ENCODE measurements at places on chromosomes 7 and 10.

DNA sequence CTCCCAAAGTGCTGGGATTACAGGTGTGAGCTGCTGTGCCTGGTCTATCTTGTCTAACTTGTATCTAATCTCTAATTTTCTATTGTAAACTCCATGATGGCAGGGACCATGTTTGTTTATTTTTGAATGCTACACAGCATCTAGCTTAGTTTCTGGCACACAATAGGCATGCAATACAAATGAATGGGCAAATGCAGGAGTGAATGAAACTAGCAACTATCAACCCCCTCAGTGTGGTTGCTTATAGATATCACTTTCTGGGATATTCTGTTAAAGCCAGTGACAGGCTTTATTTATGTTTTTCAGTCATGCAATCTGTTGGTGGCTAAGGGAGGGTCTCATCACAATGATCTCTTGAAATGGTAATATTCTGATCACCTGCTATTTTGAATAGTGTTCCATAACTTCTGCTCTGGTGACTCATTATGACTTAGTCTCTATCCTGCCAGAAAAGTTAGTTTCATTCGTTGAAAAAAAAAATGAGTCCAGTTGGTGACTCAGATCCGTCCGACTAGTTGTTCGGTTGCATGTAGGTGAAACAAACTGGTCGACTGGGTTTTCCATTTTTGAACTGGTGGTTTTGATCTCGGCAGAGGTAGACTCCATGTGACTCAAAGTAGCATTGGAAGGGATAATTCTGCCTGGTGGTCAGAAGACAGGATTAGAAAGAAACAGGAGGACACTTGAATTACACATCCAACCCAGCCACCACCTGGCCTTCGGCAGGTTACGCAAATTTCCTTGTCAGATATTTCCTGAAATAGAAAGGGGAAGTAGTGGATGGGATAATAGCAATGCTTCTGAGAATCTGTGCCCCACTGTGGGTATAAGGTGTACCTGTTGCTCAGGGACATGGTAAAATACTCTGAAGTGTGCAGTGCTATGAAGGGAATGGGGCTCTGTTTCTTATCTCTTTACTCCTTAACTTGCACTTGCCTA, 76.8 kb downstream of the GATA3 start:
- no peak for DNase-seq

GRCh38 chr10:120485946-120486345, 28.9 kb downstream of the PLPP4 start:
- no peak for DNase-seq

DNA sequence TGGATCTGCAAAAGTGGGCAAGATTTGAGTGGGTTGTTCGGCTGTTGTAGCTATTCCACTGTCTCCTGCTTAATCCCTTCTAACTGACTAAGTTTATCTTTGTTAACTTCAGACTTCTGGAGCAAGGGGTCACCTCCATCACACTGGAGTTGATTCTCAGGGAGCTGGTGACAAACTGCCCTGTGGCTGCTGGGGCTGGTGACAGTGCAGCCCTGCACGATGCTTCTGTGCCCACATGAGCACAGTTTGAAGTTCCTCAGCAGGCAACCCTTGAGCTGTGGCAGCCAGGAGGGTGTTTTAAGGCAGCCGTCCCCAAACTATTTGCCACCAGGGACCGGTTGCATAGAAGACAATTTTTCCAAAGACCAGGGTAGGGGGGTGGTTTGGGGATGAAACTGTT, 40.5 kb downstream of the ADRB1 start:
- DNase-seq: no peak

GRCh38 chr7:94906065-94906851, 1.1 kb upstream of the PPP1R9A start:
- no peak for DNase-seq

GRCh38 chr7:142228537-142229104, 29.2 kb downstream of the PRSS58 start:
- no peak for DNase-seq

DNA sequence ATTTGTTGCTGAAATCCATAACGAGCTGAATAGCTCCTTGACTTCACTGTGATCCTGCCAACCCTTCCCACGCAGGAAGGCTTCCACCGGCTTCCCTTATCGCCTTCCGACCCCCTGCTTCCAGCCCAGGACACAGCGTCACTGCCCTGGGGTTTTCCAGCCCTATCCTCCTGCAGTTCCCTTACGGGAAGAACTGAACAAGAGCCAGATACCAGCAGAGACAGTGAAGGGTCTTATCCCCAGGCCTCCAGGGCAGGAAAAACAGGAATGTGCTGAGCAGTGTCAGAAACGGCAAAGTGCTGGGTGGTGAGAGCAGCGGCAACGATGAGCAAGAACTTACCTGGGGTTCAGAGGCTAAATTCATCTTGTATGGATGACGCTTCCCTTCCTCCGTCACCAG, 22.4 kb downstream of the PDLIM1 start:
- DNase-seq: no peak

- no peak for DNase-seq
Measured at GRCh38 chr10:87703771-87704170, 44.1 kb downstream of the PAPSS2 start.

DNA sequence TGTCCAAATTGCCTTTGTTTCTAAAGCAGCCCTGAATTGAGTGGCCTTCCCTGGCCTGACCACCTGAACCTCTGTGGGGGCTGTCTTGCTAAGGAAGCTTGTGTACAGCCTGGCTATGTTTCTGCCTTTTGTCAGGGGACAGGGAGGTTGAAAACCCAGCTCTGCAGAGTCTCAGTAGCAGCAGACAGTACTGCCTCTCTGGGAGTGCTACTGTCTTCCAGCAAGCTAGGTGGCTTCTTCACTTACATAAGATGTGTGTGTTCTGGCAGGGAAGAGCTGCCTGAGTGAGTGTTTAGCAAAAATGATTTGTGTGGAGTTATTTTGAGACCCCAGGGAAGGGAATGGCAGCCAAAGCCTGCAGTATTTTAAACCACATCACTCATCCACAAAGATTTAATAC, 57.4 kb downstream of the LRRC4 start:
- DNase-seq: no peak

GRCh38 chr10:27680006-27680557, 65.5 kb downstream of the MKX start:
- no peak for DNase-seq

- DNase-seq: no peak
Measured at GRCh38 chr7:22074897-22075296, 129.2 kb upstream of the CDCA7L start.

- no peak for DNase-seq
Measured at GRCh38 chr10:94224656-94225055, 138.1 kb downstream of the NOC3L start.

DNA sequence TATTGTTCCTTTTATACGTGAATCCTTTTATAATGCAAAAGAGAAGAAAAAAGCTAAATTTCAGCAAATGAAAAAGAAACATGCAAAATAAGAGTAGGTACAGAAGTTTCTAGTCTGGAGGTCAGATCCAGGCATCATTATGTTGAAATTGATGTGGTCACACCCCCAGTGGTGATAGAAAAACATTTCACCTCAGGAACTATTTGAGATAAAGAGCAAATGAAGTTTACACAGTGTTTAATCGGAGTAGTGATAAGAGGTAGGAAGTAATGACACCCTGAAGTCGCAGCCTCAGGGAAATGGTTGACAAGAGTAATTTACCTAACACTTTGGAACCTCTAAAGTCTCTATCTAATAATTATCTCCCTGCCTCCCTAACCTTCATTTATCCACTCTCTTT, 536.0 kb upstream of the STEAP1 start:
- DNase-seq: no peak

GRCh38 chr10:113993489-113993991, 50.1 kb upstream of the ADRB1 start:
- DNase-seq: no peak

GRCh38 chr10:14959221-14960057, at the start of gene MEIG1:
MEIG1 (plus strand) TSS chr10:14959388; CDS start chr10:14966469, 7,081 bp downstream.
- peak; percentile 73 for DNase-seq

- no peak for DNase-seq
Measured at GRCh38 chr10:30747633-30748032, 118.1 kb upstream of the LYZL2 start.

DNA sequence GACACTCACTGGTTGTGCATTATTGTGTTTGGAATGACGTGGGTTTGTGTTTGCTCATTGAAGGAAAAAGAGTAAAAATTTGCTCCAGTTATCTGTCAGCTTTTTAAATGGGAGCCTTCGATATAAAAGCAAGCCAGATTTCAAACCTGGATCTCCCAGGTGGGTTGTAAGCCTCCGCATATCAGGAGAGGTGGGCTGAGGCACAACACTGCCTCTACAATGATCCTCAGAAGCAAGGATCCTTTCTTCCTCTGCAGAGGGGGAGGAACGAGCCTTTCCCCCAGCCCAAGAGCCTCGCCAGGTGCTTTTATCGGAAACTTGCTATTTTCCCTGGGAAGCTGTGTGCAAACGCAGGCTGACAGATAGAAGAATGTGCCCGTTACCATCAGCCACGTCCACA, 331.0 kb upstream of the MGMT start:
- no peak for DNase-seq

DNA sequence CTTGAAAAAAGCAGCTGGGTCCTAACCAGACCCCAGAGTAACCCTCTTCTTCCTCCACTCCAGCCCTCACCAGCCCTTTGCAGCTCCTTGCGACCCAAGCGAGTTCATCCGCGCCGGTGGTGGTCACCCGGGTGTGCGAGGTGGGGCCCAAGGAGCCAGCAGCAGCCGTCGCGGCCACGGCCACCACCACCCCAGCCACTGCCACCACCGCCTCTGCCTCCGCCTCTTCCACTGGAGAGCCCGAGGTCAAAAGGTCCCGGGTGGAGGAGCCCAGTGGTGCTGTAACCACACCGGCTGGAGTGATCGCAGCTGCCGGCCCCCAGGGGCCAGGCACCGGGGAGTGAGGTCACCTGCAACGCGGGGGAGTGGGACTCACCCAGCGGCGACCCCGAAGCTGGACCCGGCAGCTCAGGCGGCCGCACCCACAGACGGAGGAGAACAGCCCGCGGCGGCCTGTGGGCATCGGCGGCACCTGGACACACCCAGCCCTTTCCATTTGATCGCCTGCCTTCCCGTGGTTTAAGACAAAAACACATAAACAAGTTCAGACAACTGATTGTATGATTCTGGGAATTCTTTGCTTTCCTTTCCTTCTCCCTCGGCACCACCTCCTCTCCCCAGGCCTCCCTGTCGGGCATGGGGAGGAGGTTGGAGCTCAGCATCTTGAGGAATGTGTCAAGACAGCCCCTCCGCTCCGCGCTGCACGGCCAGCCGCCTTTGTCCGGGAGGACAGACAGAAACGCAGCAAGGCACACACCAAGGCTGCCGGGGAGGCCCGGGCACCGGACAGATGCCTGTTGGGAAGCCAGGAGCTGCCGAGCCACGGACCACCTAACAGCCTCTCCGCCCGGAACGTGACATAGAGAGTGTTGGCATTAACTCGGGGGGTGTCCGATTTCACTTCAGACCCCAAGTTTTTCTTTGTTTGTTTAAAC, 13.0 kb upstream of the AP5Z1 start:
- no peak for DNase-seq

- DNase-seq: no peak
Measured at GRCh38 chr7:85954961-85955360, 688.7 kb upstream of the GRM3 start.

GRCh38 chr10:17386616-17387075, 67.7 kb downstream of the ST8SIA6 start:
- DNase-seq: no peak

GRCh38 chr7:140680886-140681285, 8.1 kb downstream of the ADCK2 start:
- no peak for DNase-seq

DNA sequence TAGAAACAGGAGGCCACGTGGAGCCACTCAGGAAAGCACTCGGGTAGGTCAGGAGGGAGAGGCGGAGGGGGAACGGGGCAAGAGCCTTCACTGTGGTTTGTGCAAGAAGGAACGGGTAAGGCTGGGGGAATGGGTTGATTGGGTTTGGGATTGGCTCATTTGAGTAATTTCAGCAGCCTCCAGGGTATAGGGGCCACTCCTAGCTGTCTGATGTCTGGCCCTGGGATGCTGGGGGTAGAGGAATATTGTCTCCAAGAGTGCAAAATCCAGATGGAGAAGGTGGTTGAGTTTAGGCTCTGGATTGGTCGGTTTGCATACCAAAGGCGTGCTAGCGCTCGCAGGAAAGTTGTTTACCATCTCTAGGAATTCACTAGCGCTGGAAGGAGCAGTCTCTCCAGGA, 47.2 kb downstream of the MYL10 start:
- DNase-seq: no peak

GRCh38 chr10:62993121-62993520, 140.0 kb upstream of the NRBF2 start:
- DNase-seq: no peak

- no peak for DNase-seq
Measured at GRCh38 chr7:101488826-101489572, 126.3 kb downstream of the COL26A1 start.

DNA sequence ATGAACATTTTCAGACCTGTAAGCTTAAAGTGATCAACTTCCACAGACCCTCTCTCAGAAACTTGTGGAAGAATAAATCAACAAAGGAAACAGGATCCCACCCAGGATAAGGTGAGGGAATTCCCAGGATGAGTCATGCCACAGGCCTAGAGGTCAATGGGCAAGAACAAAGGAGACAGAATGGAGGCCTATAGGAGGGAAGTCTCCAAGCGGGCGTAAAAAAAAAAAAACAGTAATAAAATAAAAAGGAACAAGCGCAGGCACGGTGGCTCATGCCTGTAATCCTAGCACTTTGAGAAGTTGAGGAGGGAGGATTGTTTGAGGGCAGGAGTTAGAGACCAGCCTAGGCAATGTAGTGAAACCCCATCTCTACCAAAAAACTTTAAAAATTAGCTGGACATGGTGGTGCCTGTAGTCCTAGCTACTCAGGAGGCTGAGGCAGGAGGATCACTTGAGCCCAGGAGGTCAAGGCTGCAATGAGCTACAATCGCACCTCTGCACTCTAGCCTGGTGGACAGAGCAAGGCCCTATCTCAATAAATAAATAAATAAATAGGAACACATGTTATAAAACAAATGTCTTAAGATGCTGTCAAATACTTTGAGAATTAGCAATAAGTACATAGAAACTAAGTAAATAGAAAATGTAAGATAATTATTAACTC, 8.4 kb downstream of the SORBS1 start:
- no peak for DNase-seq

DNA sequence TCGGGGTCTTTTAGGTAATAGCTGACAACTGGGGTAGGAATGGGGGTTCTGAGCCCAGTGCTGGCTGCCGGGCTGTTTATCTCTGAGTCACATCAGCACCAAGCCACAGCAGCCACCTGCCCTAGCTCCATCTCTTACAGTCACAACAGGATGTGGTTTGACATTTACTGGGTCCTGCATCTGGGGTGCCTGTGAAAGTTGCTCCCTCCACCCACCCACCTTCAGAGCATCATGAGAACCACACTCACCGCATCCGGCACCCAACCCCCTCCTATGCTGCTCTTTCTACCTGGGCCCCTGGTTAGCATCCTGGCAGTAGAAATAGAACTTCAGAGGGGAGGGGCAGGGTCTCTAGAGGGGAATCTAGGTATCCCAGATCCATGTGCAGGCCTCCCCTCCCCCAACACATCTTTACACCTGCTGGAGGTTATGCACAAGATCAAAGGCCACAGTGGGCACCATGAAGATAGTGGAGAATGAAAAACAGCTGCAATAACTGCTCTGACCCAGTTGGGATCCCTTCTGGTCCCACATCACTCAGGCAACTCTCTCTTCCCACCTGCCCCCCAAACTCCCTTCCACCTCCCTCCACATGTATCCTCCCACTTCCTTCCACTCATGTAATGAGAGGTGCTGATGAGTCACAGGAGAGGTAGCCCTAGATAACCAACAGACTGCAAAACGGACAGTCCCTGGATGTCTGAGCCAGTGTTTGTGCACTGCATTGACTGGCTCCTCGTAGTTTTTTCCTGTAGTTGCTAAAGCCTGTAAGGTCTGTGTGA, 38.2 kb downstream of the PRSS2 start:
- no peak for DNase-seq

- DNase-seq: peak; percentile 10
Measured at GRCh38 chr7:98562871-98563495, 54.1 kb upstream of the NPTX2 start.

- no peak for DNase-seq
Measured at GRCh38 chr7:27897441-27897847, 157.5 kb downstream of the TAX1BP1 start.
